T-helper 22 cell (primary cell): ENCODE measurements at places on chromosomes 2 and 18.

DNA sequence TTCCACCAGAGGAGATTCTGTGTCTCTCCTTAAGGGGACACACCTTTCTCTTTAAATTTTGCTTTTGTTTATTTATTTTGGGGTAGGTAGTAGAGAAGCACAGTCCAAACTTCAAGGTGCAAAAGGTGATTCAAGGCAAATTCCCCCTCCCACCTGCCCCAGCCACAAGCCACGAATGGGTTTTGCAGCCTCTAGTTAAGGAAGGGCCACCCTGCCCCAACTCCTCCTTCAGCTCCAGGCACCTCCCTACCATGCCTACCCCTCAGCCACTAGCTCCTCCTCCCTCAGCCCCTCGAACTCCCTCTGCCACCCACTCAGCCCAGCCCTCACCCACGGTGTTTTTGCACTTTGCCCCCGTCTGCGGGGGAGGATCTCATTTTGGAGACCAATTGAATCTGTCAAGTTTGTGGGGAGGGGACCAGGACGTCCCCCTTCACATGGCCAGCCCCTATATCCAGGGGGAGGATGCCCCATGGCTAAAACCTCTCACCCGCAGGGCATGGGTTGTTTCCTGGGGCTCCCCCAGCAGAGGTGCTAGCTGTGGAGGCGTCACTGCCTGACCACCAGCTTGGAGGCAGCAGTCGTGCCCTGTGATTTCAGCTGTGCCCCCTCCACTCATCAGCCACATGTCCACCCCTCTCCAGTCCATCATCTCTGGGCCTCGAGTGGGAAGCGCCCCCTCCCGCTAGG lies 4.5 kb downstream of the HAAO start:
- no peak for DNase-seq

- DNase-seq, result no peak
Measured at GRCh38 chr2:33034784-33035183, 88.0 kb downstream of the LTBP1 start.

- no peak for DNase-seq
Measured at GRCh38 chr2:200839513-200839912, 24.9 kb downstream of the CLK1 start.

DNA sequence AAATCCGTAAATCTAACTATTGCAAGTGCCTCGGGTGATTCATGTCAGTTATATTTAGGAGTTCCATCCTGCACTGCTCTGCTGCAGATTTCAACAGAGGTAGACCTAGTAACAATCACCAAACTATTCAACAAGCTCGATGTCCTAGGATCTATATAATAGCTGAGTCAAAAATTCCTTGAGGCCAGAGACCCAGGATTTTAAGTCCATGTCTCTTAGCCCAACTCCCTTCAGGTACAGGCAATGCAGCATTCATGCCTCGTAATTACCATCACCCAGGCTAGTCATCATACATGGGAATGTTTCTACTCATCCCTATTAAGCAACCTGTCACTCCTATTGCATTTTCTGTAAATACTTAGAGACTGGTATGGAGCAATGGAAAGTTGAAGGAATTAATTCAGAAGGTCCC lies 729 bp downstream of the TM4SF20 start:
- DNase-seq, result no peak

DNA sequence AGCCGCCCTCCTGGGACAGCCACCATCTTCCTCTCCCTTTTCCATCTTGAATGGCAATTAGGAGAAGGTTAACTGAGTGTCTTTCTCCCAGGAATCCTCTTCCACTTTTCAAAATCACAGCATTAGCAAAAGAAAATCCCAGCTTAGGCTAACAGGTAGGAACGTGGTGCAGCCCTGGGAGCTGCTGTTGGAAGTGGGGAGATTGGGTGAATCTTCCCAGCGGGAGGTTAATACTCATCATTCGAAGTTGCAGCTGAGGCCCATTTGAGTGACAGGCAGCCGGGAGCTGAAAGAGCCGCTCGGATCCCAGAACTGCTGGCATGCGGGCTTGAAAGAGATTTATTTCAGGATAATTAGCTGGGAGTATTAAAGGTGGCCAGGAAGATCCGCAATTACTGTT lies 306.0 kb downstream of the BCL11A start:
- DNase-seq, result no peak

GRCh38 chr18:42374961-42375360 lies 419.9 kb downstream of the PIK3C3 start:
- DNase-seq, result no peak

DNA sequence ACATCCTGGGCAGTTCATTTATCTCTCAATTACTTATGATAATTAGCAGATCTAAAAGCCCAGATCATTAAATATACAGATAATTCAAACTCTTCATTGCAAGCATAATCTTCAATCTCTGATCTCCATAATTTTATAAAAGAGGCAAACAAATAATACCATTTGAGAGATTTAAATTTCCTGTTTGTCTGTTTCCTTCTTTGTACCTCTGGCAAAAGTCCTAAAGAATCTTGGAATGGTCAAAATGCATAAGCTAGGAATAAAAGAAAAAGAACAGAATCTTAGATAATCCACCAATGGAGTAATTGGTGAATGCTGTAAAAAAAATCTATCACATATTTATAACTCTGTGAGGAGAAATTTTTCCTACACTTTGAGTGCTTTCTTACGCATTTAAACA lies 1080.9 kb upstream of the ZEB2 start:
- DNase-seq, result no peak

DNA sequence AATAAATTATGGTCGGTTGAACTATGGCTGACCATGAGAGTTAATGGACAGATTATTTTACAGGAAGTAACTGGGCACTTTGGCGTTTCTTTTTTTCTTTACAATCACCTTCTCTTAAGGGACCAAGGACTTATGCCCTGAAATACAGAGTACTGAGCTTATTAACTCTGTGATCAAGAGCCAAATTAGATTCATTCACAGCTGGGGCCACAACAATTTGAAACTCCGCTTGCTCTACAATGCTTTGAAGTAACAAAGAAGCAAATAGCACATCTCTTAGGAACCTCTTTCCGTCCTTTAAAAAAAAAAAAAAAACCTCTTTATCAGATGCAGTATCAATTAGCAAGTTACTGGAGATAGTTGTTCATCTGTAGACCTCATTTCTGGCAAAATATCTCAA lies 112.0 kb downstream of the LYPD6 start:
- DNase-seq, result no peak

DNA sequence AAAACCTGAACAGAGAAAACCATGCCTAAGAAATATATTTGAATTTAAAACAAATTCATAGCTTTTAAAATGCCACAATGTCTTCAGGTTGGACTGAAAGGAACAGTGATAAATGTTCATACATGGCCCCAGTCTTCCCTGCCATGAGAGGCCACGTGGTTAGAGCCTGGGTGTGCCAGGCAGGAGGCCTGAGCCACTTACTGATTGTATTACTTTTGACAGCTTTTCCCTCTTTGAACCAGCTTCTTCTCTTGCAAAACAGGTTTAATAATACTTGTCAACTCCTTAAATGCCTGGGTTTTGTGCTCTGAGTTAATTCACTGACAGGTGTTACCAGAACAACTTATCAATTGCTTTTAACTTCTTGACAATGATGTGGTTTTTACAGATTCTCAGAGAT lies 27.0 kb downstream of the RBKS start:
- DNase-seq, result no peak

DNA sequence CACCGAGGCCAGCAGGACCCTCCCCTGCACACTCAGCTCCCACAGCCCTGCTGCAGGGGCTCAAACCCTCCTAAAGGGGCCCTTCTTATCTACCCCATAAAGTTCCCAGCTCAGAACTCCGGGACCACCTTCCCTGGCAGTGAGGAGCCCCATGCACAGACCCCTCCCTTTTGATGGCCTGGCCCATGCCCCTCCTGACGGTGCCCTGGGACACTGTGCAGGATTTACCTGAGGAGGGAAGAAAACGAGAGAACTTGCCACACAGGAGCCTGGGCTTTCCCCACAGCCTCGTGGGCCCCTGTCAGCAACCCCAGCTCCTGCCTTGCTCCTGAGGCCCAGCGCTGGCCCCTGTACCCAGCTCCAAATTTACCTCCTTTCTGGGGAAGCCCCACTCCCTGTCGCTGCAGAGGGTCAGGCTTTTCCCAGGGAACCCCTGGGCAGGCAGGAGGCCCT lies 206.3 kb upstream of the SALL3 start:
- DNase-seq, result no peak

DNA sequence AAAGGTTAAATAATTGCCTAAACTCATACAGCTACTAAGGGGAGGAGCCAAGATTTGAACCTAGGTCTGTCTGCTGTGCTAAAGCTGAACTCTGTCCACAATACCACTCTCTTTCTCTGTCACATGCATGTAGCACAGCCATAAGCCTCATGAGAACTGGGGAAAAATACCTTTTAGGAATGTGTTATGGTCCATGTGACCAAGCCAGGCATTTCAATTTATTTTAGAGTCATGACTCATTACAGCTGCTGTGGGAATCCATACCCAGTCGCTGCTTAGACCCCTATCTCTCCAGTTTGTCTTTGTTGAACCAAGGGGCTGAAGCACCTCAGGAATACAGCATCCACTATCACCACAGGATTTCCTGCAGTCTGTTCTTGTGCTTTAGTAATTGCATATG lies 200.0 kb upstream of the SIX3 start:
- DNase-seq, result no peak

DNA sequence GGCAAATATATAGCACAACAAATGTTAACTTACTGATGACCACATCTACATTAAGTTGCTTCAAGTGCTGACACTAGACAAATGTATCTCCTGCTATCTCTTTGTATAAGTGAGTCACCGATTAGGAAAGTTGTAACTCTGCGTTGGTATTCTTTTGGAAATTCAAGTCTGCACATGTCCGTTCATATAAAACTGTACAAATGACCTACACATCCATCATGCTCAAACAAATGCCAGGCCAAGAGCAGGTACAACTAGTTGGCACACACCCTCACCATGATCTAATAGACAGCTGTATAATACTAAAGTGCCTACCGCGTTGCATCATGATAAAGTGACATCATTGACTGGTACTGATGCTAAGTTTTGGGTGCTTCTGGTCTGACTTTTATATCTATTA lies 141.1 kb downstream of the RBMS1 start:
- no peak for DNase-seq
